ENCODE measurements at places on chromosomes 2 and 18.

GRCh38 chr18:57009844-57010243 lies 137.0 kb upstream of the BOD1L2 start:
- DNase-seq = no peak

GRCh38 chr2:216799873-216800431 lies 59.9 kb downstream of the TNP1 start:
- DNase-seq = no peak

DNA sequence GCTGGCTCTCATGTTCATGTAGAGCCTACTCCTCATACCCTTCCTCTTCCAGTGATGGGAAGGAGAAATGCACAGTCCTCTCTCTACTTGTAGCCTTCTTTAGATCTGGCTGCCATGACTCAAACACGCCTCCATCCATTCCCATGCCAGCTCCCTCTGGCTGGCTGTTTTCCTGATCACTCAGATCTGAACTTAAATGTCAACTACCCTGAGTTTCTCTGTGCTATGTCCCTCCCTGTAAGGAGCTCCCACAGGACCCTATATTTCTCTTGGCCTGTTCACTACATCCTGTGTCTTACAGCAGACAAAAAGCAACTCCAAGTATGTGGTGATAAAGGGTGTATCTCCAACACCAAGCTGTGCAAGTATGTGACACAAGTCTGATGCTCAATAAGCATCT lies 152.4 kb downstream of the TCF4 start:
- DNase-seq = no peak

DNA sequence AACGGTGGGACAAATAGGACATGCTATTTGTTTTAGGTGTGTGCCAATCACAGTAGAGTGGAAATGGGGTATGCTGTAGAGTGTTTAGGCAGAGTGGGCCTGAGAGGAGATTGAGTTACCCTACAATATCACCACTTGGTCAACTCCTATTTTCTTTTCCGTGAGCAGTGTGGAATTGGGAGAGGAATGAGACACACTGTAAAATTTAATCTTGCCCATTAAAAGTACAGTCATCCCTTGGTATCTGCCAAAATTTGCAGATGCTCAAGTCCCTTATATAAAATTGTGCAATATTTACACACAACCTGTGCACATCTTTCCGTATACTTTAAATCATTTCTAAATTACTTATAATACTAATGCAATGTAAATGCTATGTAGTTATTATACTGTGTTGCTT lies 12.4 kb downstream of the FBXO48 start:
- DNase-seq = no peak

GRCh38 chr2:85259879-85260278 lies 67.9 kb downstream of the TGOLN2 start:
- DNase-seq = no peak

DNA sequence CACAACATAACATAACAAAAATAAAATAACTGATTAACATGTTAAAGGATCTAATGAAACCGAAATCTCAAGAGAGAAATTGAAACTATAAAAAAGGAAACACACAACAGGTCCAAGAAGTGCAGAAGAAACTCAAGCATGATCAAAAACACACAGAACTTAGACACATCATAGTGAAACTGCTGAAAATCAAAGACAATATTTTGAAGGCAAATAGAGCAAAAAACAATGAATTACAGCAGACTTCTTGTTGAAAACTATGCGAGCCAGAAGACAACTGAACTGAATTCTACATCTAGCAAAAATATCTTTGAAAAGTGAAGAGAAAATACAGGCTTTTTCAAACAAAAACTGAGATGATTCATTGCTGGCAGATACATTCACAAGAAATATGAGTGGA lies 61.3 kb downstream of the UGP2 start:
- DNase-seq = no peak

DNA sequence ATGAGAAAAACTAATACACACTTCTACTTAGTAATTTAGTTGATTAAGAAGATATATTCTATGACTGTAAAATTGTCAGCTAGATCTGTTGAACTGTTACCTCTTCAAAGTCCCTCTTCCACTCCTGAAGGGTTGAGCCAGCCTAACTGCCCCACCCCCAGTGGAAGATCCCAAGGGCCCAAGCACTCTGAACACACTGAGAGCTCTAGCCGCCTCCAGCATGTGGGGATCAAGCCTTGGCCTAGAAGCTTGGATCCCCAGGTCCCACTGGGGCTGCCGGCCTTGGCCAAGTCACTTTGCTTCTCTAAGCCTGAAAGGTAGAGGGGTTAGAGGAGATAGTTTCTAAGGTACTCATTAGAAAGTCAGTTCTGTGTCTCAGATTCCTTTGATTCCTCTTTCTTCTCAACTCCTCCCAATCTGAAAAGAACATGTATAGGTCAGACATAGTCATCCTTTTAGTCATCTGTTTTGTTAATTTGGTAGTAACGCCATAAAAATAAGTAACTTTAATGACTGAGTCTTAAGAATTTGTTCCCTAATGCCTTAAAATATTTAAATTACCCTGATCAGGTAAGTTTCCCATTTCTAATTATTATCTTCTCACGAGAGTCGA lies 5.6 kb downstream of the CPSF3 start:
- no peak for DNase-seq

DNA sequence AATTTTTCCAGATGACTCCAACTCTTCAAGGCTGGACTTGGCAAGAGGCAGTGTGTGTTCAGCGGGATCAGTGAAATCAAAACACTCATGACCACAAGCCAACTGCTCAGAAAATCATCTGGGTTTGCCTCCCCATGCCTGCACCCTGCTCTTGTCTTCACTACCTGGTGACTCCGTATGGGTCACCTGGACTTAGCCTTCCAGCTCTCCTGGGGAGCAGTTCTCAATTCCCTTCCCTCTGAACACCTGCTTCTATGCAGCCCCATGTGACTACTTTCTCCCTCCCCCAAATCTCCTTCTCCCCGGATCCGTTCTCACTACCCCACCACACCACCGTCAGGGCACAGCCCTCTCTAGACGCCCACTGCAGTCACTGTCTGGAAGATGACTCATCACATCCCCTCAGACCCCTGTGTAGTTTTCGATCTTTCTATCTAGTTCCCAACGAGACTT lies 130.2 kb upstream of the ID2 start:
- DNase-seq = no peak

DNA sequence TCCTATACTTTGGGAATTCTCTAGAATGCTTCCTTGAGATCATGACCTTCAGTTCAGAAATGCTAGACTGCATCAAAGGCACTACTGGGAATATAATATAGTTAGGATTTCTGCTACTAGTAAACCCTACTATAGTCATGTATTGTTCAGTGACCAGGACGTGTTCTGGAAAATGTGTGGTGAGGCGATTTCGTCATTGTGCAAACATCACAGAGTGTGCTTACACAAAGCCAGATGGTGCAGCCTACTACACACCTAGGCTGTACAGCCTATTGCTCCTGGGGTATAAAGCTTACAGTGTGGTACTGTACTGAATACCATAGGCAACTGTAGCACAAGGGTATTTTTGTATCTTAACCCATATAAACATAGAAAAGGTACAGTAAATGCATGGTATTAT lies 13.0 kb downstream of the CXCR4 start:
- peak; percentile 5 for DNase-seq

DNA sequence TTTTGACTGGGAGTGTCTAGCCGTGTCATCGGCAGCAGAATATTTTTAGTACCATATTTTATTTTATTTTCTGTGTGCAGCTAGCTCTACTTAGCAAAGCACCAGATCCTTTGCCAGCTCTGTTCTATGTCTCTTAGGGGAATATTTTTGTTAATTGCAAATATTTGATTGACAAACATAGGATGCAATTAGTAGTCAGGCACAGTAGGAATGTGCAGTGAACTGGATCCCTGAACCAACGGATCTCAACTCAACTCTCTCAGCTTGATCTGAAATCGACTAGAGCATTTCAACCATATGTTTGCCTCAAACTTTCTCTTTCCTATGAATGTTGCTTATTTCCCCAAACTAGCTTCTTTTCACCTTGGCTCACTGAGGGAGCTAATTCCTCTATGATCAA lies 998.0 kb upstream of the FANCL start:
- no peak for DNase-seq

GRCh38 chr2:202031246-202031951 lies 2.3 kb upstream of the FZD7 start:
- DNase-seq = no peak

DNA sequence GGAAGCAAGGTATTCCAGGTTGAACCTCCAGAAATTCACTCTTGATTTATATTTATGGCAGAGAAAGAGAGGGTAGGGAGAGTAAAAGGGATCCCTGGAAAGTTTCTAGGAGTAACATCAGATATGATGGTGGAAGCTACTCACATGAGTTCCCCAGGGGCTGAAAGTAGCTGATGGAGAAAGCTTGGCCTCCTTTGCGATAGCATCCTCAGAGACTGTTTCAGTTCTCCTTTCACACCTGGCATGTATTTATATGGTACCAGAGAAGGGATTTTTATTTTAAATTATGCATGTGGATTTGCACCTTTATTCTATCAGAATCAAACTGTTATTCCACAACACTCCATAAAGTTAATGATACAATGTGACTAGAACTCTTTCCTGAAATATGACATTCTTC lies 126.3 kb upstream of the OSR1 start:
- DNase-seq = no peak

DNA sequence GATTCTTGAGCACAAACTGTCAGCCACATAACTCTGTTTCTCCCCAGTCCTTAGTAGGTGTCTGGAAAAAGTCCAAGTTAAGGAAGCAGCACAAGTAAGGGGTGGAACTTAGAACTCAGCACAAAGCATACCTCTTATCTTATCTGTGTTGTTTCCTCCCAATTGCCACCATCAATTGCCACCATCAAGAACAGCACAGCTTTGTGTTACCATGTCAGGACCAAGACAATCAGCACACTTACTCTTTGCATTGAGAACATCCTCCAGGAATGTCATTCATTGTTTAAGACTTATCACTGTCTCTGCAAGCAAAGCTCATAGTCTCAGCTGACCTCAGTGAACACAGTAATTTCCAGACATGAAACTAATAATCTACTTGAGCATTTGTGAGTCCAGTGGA lies 212.7 kb upstream of the FSHR start:
- no peak for DNase-seq

DNA sequence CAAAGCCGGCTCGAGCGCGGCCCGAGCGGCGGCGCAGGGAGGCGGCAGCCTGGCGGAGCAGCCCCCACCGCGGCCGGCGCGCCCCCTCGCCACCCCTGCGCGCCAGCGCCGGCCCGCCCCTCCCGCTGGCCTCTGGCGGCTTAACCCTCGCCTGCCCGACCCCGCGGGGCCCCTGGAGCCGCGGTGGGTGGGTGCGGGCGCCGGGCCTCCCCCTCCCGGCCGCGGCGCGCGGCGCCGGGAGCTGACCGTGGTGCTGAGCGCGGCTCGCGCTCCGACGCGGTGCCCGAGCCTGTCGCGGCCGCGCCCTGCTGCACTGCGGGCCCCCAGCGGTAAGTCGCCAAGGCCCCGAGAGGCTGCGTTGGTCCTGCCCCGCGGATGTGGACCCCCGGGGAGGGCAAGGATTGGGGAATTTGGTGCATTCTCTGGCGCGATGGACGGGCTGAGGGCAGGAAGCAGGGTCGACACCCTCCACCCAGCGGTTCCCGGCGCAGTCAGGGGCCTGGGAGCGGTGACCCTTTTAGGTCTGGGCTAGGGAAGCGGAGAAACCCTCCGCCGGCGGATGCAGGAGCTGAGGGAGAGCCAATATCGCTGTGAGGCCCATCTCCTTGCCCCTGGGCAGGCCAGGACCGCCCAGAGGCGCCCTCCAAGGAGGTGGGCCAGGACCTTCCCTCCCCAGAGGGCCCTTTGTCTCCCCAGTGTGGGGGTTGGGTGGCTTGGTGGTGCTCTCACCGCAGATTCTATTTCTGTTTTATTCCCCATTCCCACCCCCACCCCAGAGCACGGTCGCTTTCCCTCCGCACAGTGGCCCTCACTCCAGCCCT lies 923 bp downstream of the AMER3 start:
- DNase-seq = no peak

DNA sequence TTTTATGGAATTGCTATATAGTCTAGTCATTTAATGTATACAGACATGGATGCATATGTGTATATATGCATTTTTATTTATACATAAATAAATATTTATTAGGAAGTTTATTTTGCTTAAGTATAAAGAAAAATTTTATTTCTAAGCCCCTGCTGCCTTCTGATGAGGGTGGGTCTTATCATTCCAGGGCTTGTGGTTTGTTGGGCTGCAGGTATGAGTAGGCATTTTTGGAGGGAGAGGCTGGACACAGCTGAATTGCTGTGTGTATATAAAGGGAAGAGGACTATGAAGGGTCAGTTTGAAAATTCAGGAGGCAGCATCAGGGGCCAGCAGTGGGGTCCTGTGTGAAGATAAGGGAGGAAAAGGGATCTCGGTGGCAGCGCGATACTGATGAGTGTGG lies 189.4 kb downstream of the TMEM182 start:
- no peak for DNase-seq

- DNase-seq = no peak
Observed at GRCh38 chr18:45197526-45197970, 417.7 kb upstream of the SLC14A2 start.

- DNase-seq = no peak
Observed at GRCh38 chr18:74977041-74977440, 231.9 kb downstream of the PTGR3 start.

DNA sequence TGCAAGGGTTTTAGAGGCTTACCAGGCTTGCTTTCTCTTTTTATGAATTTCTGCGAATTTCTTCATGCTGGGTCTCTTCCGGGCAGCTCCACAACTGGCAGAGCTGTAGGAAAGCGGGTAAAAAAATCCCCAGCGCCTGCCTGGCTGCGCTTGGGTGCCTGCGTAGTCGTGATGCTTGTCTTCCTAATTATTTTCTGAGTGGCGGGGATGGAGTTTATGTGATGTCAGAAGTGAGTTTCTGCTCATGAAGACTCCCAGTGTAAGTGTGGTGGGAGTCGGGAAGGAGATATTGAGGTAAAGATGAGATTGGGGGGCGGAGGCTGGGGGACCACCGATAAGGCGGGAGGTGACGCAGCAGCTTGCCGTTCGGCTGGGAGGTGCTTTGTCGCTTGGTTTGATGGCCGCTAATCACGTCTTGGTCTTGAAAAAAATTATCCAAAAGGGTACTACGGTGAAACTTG lies 229.8 kb downstream of the LDLRAD4 start:
- no peak for DNase-seq

DNA sequence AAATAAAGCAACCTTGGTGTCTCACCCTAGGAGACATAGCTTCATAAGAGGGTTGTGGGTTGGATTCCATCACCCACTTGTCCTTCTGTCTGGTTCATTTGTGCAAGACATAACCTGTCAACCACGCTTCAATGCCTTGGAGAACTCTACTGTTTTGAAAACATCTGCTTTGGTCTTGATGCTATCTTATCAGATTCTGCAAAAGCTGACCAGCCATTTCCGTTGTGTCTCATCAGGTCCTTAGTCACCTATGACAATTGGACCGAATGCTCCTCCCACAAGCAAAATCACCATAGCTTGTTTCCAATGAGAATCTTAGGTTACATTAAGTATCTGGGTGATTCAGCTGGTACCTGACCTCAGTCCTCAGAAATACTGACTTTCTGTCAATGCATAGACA lies 35.4 kb downstream of the STAT4 start:
- no peak for DNase-seq

GRCh38 chr2:187580462-187581124 lies 26.4 kb upstream of the TFPI start:
- DNase-seq = peak; percentile 77

GRCh38 chr18:32360682-32361345 lies 109.9 kb downstream of the GAREM1 start:
- DNase-seq = no peak
